Left hindlimb (tissue), 1 donor: ENCODE measurements at places on chromosomes 16 and 17.

DNA sequence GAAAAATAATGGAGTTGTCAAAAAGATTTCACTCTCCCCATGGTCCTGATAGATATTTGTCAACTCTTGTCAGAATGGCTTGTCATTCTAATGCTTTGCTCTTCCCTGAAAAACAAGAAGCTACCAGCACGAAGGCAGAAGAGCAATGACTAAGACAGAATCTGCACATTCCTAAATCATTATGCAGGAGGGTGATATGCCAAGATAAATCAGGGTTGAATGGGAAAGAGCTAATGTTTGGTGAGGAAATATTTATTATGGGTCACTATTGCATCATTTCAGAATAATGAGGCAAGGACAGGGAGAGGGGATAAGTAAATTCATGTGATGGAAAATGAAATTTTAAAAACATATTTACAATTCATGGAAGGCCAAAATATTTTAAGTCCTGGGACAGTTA, 297.5 kb upstream of the XYLT1 start:
- DNase-seq = no peak

DNA sequence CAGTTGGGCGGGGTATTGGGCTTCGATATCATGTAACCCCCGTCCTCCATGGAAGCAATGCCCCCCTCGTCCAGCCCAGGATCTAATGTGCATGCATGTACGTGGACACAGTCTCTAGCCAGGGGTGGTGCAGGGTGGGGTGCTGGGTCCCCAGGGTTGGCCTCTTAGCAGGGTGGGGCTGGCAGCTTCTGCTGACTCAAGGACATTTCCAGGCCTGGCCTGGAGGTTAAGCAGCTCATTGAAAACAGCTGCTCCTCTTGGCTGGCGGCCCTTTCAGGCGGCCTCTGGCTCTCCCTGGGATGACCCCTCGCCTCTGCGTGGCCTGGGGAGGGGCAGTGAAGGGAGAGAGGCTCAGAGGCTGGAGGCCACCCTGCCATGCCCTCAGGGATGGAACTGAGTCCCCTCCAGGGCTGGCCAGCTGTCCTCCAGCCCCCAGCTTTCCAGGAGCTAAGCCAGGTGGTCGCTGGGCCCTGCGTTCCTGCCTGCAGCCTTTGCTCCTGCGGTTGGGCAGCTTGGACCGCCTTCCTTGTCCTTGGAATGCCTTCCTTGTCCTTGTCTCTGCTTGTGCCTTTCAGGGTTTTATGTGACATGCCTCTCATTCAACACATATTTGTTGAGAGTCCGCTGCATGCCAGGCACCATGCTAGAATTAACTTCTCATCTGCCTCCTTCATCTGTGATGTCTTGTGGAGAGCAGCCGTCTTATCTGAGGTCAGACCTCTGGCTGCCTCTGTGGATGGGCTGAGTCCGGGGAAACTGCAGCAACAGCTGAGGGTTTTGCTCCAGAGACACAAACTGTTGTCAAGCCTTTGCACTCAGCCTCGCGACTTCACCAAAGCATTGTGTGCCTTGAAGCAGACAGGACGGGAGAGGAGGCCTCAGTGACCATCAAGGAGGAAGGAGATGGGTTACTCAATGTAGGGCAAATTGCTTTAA, 26.6 kb downstream of the MRC2 start:
- peak; percentile 82 for DNase-seq

- DNase-seq = no peak
Measured at GRCh38 chr17:1286379-1287106, 7.1 kb downstream of the TRARG1 start.

DNA sequence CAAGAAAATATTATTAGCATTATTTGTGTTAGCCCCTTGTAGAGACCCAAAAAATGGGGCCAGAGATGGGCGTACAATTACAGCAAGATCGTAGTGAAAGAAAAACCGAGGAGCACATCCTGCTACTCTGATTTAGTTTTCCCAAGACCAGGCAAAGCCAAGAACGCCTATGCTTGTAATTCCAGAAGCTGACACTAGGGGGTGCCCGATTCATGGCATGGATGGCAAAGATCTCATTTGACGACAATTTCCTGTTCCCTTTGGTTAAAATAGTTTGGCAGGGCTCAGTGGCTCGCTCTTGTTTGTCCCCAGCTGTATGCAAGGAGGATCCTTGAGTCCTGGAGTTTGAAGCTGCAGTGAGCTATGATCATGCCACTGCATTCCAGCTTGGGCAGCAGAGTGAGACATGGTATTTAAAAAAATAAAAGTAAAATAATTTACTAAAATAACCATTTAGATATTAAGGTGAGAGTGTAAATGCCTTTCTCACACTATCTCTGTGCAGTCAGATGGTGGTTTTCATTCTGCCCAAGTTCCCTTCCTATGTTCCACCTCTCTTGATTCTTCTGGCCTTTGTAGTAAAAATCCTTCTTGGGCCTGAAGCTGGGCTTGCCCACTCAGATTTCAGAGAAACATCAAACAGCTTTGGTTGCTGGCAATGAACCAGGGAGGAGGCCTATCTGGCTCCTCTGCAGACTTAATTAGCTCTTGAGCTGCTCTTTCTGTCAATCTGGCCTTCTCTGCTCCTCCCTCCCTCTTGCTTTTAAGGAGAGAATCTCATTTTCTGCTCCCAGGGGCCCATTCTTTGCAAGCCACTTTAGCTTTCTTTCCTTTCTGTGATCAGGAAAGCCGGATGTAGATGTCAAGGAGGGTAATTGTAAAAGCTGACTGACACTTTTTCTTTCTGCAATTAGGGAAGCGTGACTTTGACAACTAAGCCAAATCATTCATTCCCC, 31.2 kb downstream of the TMEM238L start:
- no peak for DNase-seq

DNA sequence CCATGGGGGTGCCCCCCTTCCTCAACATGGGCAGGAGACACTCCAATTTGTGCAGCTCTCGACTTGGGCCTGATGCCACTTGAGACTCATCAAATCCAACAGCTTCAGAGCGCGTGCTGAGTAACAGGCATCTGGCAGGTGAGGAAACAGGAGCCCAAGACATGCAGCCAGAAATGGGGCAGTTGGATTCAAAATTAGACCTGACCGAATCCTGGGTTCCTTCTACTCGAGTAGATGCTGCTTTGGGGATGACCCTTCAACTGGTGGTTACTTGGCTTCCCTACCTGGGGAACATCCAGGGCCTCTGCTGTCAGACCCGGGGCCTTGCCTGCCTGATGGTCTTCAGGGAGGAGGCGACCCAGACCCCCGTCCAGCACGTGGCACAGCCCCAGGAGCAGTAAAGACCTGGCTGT, 488 bp upstream of the NTN3 start:
- no peak for DNase-seq

- no peak for DNase-seq
Measured at GRCh38 chr16:2783581-2784357, 3.6 kb downstream of the PRSS33 start.

GRCh38 chr16:67893743-67894399, 817 bp downstream of the PSKH1 start:
- no peak for DNase-seq

DNA sequence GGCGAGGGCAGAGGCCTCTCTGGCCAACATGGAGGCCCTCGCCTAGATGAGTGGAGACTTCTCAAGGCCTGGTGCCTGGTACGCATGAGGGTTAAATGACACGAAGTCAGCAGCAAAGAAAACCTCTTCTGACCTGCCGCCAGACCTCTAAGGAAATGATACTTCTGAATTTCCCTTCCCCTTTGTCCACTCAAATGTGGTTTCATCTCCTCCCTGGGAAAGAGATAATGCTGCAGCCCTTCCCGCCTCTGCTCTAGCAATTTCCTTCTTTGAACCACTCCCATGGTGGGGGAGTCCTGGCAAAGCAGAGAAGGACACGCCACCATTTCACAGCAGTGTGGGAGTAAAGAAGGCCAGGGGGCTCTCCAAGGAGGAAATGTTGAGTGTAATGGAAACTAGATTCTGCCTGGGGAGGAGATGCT, 65.7 kb upstream of the BCAR1 start:
- DNase-seq = peak; percentile 50

DNA sequence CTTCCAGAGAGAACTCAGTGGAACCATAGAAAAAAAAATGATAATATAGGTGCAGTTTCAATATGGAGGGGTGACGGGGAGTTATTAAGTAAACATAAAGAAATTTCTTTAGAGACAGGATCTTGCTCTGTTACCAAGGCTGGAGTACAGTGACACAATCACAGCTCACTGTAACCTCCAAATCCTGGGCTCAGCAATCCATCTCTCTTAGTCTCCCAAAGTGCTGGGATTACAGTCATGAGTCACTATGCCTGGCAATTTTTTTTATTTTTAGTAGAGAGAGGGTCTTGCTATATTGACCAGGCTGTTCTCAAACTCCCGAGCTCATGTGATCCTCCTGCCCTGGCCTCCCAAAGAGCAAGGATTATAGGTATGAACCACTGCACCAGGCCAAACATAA, 48.8 kb downstream of the NLRC5 start:
- no peak for DNase-seq

GRCh38 chr17:45394913-45395568, 37.6 kb downstream of the ARHGAP27 start:
- DNase-seq = peak; percentile 89

DNA sequence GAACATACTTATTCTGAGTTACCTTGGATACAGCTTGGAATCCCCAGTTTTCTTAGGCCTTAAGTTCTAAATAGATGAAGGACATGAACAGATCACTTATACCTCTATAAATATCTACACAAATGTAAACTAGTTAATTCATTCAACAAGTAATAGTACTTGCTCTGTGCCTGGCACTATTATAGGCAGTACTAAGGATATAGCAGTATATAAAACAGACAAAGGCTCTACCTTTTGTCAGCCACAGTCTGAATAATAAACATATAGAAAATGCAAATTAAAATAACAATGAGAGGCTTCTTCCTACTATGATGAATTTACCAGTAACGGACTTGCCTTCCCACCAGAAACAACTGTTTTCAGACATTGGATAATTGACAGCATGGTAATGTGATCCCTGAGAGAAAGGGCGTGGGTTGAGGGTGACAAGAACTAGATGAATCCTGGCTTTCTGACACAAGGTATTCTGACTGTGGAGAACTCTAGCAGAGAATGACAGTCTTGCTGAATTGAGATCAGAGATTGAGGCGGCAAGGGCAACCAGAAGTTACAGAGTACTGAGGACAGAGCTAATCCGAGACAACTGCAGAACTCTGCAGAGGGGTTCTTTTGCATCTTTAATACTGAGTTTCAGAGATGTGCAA, 170.5 kb downstream of the TANC2 start:
- no peak for DNase-seq

DNA sequence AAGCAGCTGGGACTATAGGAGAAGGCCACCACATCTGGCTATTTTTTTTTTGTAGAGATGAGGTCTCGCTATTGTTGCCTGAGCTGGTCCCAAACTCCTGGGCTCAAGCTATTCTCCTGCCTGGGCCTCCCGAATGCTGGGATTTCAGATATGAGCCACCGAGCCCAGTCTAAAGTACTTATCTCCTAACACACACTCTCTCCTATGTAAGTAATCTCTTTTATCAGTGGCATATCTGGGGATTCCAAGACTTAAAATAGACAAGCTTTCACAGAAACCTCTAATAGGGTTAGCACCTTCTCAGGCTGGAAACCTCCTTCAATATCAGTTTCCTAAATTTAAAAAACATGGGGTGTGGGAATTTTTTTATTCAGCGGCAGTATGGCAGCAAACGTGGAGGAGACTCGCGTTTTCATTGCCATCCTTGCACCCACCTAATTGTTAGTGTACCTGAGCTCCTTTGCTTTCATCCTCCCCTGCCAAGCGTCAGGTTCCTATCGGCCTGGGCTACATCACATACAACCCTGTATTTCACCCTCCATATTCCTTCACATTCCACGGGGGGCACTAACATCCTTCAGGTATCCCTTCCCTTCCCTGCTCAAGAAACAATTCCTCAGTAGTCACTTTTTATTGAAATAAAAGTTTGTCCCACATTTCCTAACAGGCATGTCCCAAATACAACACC, 1.1 kb downstream of the EZH1 start:
- no peak for DNase-seq

DNA sequence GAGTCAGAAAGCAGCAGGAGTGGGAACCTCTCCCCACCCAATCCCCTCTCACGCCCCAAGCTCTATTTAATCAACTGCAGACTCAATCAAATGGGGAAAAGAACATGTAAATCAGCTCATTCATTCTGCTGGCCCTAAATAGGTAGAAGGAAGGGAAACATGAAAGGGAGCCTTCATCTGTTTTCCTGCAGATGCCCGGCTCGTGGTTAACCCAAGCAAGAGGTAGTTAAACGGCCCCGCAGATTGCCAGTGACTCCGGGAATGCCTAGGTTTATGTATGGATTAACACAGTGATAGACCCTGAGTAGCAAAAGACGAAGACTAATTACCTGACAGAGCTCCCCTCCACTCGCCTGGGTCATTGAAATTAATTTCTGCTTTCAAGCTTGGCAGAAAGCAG, 542.0 kb downstream of the WWOX start:
- DNase-seq = no peak

DNA sequence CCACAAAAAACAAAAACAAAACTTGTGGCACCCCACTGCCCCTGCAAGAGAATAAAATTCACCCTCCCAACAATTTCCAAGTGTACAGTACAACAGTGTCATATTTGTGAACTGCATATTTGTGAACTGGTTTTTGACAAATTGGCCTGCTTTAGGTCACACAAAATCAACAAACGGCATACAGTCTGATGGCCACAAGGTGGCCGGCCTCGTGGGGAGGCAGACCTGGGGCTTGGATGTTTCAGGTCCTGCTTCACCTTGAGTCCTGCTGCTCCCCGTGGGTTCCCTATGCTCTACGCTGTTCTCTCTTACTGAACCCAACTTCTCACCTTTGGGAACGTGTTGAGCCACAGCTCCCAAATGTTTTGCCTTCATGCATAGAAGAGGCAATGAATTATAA, 102.2 kb downstream of the CDK5R1 start:
- DNase-seq = no peak

GRCh38 chr16:88923450-88923849, 53.6 kb downstream of the CBFA2T3 start:
- peak; percentile 53 for DNase-seq

- peak; percentile 5 for DNase-seq
Measured at GRCh38 chr17:82665891-82666290, 17.6 kb upstream of the WDR45B start.

GRCh38 chr17:71519285-71519684, 601.5 kb upstream of the SOX9 start:
- no peak for DNase-seq

- peak; percentile 48 for DNase-seq
Measured at GRCh38 chr16:86100205-86101136, 201.5 kb downstream of the IRF8 start.

- DNase-seq = no peak
Measured at GRCh38 chr16:77468831-77469230, 34.0 kb upstream of the ADAMTS18 start.
